Neural crest cell (in vitro differentiated cells): ENCODE measurements at places on chromosomes 1 and 21. TPM values are rescaled to one million over a fixed set of nuclear protein-coding genes. Genes with fewer than 3 reads are reported as not detected.

DNA sequence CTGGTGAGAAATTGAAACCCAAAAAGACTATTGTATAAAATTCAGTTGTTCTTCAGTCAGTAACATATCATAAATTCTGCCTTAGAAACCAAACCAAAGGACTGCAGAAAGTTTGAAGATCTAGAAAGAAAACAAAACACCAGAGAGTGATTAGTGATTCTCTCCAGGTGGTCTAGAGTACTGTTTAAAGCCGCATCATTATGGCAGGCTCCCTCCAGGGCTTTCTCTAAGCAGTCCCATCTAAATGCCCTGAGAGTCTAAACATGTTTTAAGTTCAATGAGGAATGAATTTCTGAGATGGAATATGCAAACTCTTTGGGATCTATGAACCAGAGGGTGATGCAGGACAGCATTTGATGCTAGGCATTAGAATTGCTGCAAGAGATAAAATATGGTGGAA, 100.9 kb upstream of the ST6GALNAC5 start:
- DNase-seq: no peak

- no peak for DNase-seq
Observed at GRCh38 chr1:167518331-167518700, at the start of gene CD247. CD247 (minus strand) TSS chr1:167518529; CDS start chr1:167518465, 64 bp downstream.

GRCh38 chr1:56715156-56715555, 70.0 kb downstream of the PRKAA2 start:
- DNase-seq: no peak

DNA sequence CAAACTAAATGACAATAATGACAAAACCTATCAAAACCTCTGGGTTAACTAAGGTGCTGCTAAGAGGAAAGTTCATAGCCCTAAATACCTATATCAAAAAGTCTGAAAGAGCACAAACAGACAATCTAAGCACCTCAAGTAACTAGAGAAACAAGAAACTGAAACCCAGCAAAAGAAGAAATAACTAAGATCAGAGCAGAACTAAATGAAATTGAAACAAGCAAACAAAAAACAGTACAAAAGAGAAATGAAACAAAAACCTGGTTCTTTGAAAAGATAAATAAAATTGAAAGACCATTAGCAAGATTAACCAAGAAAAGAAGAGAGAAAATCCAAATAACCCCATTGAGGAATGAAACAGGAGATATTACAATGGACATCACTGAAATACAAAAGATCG, 44.8 kb upstream of the KIAA0040 start:
- DNase-seq: no peak

NGF gene
- total RNA-seq: not detected in 2 replicates

CLDN8 gene
- not detected in 2 replicates for total RNA-seq
